Stimulated activated CD4-positive, alpha-beta T cell treated with anti-CD3 and anti-CD28 coated beads, Interleukin-4, amount 100 ng/mL, for 4 hours (primary cell): ENCODE measurements at places on chromosomes 5 and 9.
A peak's percentile ranks its signal among the peaks of the same experiment; 100 is the strongest.

- DNase-seq, result no peak
These were observed 37.4 kb upstream of the CLPTM1L start for GRCh38 chr5:1382248-1382700.

DNA sequence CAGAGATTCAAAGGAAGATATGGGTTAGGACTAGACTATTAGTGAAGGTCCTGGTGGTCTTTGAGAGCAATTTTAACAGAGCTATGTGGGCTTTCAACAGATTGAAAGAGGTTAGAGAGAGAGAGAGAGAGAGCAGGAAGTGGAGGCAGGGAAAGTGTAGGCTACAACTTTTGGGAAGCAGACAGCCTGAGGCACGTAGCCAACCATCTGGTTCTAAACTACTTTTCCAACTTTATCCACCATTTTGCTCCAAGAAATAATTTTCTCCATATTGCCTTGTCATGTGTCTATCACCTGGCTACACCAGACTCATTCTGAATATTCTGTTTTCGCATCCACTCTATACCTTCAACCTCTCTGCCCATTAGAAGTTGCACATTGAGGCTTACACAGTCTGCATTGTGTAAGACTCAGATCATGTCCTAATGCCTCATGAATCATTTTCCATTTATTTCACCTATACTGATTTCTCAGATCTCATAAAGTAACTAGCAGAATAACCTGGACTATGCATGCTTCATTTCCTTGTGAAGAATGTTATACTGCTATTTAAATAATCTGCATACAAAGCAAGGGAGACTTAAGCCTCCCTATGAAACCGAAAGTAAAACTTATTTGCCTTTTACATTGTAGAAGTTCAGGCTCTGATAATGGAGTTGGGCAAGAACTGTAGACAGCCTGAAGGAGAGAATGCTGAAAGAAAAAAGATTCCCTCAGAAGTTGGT, 235.6 kb downstream of the ELAVL2 start:
- DNase-seq, result no peak

DNA sequence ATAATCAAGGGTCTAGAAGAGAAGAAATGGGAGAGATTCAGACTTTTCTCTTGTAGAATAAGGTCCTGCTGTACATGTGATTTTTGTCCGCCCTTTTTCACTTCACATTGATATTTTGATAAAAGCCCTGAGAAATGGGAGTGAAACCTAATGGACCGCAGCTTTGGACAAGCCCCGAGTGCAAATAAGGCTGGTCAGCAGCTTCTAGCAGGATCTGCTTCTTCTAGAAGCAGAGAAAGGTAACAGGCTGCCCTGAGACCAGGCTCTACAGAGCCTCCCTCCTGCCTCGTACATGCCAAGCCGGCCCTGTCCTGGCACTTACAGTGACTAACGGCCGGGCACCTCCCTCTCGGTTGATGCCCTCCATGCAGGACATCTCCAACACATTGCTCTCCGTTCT, 33.4 kb downstream of the ACER2 start:
- no peak for DNase-seq

DNA sequence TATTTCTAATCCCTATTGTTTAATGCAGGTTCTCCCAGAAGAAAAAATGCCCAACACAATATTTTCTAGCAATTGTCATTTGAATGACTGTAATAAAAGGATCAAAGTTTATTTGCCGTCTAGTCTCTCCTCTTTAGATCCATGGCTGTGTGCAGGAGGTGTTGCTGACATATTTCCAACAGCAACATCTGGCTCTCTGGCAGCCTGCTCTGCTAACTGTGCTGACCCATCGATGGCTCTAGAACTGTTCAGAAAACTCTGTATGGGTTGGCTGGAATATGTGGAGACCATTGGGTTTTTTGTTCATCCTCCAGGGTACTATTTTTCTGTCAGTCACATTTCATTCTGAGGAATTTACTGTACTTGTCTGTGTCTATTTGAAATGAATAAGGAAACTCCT, 202.0 kb upstream of the SLC27A6 start:
- no peak for DNase-seq

DNA sequence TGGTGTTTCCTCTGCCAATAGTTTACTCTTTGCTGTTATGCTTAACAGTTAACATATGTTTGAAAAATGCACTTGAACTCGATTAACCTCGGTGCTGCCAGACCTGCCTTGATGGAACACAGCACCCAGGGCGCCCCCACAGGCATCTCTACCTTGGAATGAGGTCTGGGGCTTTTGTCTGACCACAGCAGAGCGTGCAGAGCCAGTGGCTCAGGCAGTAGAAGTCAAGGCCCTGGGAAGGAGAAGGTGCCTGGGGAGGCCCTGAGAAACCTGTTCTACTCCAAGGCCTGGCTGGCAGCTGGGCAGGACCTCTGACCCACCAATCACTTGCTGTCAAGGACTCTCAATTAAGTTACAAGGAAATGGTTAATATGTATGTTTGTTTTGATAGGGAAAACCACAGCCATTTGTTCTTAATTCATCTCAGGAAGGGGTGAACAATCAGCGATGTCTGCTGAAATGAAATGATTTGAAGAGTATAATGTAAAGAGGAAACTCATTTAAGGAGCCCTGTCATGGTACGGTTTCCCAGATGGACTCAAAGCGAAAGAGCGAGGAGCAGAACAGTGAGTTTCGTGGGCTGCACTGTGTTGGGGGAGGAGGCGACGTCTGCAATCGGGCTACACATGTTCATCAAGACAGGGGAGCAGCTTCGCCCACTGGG, 21.9 kb downstream of the MACROH2A1 start:
- no peak for DNase-seq

GRCh38 chr5:109830955-109831502, 141.3 kb downstream of the MAN2A1 start:
- no peak for DNase-seq

DNA sequence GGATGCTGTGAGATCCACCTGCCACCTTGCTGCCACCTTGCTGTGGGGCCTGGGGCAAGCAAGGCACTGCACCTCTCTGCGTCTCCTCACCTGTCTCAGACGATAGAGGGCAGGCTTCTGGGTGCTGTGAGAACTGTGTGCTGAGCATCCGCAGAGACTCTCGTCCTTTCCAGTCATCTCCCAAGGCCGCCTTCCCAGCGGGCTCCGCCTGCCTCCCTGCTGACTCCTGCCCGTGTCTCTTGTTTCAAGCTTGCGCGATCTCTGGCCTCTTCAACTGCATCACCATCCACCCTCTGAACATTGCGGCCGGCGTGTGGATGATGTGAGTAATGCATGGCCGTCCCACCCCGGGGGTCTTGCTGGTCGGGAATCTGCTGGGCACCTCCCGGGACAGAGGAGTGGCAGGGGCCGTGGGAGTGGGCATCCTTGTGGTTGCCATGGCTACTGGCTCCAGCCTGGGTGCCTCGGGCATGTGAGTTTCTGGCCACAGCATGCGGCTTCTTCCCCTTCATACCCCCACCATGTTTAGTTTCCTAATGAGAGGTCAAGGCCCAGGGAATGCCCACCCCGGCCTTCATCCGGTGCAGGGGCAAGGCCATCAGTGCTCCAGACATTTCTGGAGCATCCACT, 3.6 kb downstream of the CACFD1 start:
- DNase-seq, result no peak

DNA sequence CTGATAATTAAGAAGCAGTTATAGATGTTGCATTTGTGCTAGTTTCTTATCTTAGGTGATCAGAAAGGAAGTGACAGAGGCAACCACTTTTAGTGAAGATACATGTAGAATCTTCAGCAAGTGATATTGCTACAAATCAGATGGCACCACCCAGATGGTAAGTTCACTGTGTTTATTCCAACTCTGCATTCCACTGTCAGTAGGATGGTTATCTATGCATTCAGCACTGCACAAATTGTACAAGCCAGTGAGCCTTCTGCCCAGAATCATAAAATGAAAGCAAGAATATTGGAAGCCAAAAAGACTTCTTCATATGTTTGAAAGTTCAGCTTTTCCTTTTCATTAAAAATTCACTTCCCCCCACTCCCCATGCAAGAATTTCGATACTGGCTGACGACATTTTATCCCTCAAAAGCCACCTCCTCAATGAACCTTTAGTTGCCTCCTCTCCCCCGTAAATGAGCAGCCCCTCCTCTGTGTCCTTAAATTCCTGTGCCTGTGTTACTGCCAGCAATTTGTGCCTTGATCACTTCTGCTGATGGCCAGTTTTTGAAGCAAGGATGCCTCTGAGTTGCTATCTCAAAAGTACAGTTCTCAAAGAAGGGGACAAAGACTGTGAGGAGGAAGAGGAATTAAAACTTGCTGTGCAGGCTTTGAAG, 91.6 kb downstream of the ZSWIM6 start:
- no peak for DNase-seq

DNA sequence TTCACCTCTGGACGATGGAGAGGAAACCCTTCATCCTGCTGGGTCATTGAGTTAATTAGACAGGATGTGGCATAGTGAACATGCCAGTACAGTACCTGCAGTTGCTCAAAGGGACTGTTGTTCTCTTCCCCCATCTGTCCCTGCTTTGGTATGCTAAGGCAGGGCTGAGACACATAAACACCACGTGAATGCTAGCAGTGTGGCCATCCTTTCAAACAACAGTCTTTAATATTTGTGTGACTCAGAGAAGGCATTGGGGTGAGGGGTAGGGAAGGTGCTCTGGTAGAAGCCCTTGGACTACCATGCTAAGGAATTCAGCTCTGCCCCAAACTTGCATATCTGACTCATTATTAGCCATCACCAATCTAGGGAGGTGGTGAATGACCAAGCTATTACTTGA, 180.2 kb upstream of the ZNF618 start:
- DNase-seq, result no peak

DNA sequence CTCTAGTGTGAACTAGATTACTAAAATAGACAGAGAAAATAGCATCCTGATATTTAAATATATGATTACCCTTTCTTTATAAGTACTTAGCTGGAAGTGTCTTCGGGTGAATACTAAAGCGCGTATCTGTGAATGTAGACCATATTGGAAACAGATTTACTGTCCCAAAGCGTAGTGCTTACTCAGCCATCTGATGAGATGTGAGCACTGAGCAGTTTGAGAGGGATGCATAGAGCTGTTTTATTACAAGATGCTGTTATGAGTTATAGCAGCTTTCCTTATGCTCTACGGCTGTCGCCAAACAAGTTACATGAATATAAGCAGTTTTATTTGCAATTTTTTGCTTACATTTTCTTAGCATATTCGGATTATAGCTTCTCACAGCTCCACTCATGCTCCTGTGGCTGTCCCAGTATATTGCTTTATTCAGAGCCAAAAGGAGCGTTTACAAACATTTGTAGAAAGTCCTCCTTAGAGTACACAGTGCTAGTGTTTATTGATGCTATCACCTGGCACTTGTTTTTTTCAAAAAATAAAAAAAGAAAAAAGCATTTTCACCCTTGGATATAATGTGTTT, 981.4 kb upstream of the WWC1 start:
- no peak for DNase-seq

DNA sequence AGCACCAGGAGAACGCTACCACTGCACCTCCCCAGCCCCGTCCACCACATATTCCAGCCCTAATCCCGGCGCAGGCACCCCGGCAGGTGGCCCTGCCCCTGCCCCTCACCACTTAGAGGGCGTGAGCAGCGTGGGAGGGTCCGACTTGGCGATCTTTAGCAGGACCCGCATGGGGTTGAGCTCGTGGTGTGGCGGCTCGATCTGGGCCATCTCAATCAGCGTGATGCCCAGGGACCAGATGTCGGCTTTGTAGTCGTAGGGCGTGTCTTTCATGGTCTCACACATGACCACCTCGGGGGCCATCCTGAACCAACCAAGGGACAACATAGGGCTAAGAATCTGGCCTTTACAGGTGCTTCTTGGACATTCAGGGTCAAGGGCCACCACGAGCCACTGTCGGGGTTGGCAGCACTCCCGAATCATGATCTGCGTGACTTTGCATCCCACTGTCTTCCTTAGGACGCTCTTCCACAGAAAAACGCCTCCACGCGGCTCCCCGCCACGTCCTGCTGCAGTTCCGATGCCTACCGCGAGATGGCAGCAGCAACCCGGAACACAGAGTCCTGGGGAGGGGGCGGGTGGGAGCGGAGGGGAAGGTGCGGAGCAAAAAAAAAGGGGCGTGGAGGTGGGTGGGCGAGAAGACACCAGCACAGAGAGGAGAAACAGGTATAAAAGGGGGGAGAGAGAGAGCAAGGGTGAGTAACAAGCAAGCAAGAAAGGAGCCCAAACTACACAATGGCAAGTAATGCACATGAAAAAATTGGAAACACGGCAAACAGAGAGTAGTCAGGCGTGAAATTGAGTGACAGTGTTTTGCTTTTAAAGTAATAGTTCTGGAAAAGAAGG, 81.3 kb downstream of the STK10 start:
- DNase-seq, result peak; percentile 61

DNA sequence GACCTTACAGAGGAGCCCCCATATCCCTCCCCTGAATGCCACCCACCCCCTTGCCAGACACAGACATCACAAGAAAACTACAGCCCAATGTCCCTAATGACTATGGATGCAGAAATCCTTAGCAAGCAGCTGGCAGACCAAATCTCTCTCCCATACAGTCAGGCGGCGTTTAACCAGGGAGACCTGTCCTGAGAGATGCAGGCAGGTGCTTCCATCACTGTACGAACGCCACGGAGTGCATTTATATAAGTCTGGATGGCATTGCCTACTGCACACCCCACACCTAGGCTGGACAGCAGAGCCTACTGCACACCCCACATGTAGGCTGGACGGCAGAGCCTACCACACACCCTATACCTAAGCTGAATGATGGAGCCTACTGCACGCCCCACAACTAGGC, 34.4 kb upstream of the SARDH start:
- DNase-seq, result no peak

DNA sequence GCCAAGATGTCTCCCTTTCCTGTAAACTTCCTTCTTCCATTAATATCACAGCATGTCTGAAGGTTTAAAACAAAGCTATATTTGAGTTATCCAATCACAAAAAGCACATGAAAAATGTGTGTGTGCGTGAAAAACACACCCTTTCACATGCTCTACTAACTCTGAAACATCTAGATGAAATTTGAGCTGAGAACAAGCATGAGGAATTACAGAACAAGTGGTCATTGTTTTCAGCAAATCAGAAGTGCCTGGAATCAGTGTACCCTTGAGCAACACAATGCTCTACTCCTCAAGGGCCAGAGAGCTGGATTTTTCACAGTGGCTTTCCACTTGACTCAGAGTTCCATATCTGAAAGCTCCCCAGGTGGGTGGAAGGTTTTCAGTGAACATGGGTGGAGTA, 255.9 kb downstream of the PSAT1 start:
- DNase-seq, result no peak

GRCh38 chr5:134422791-134423365, 11.2 kb upstream of the CDKN2AIPNL start:
- DNase-seq, result no peak

GRCh38 chr5:102874054-102874453, 118.9 kb downstream of the PAM start:
- no peak for DNase-seq
